ENCODE measurements at places on chromosomes 1 and 21. TPM values are rescaled to one million over a fixed set of nuclear protein-coding genes. Genes with fewer than 3 reads are reported as not detected.

DNA sequence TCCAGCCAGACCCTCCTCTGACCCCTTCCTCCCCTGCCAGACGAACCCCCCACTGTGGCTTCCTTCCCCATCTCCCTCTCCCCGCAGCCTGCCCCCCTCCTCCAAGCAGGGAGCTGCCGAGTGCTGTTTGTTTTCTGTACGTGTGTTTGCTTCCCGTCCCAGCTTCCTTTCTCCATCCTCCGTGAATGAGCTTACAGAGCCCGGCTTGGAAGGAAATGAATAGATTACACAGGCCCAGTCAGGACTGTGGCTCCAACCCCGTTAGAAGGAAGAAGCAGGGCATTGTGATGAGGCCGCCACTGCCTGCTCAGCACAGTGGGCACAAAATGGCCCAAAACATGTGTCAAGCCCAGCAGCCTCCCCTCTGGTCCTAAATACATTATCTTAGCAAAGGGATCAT, 123.2 kb downstream of the IGSF21 start:
- no peak for DNase-seq

- no peak for DNase-seq
Measured at GRCh38 chr1:179742717-179743678, at the start of gene FAM163A. FAM163A (plus strand) TSS chr1:179743291; CDS start chr1:179813098, 69,807 bp downstream.

DNA sequence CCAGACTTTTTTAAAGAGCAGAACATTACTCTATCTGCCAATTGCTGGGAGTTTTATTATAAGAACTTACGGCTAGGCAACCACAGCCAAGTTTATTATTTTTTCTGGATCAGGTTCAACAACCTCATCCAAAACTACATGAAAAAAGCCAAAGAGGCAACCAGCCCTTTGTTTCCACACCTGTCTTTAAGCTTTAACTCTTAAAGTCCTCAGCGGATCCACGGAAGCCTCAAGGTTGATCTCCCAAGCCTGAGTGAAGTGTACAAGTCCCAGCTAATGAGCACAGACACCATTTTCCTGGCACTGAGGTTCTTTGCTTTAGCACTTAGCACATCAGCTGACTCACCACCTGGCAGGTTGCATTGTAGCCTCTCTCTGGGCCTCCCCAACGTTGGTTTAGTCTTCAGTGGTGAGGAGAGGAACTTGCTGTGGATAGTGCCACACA, 143.1 kb downstream of the TGFBR3 start:
- DNase-seq, result no peak

DNA sequence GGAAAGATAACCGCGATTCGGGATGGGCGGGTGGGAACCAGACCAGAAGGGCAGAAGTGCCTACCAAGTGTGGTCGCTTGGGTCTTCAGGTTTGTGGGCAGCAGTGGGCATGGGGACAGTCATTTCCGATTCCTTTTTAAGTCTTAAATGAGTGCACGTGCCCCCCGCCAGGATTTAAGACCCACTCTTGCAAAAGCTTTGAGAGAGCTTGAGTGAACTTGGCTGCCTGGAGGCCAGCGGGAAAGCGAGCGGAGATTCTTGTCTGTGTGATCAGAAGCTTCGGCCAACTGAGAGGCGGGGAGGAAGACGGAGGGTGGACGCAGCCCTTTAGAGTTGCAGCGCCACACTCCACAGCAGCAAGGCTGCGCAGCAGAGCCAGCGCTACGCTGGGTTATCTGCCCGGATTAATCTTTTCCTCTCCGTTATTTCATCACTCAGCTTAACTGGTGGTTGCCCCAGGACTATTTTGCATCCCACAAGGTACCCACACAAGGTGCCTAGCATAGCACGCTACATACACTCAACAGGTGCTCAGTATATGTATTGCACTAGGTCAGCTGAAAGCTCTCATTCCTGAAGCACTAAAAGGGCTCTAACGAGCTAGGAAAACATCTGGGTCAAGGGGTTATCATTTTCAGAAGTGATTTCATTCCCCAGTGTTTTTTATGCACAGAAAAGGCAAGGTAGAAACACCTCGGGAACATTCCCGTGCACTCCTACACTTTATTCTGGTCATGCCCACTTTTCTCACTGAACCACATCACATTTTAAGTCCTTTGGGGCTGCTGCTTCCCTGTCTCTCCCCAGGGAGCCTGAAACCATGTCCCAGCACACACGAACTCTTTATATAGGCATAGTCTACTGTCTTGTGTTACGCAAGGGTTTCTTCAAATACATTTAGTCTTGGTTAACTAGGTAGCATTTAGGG, 1.5 kb upstream of the BATF3 start:
- peak; percentile 36 for DNase-seq

The TRAF3IP3 gene
- 0.58 TPM for polyA plus RNA-seq

The PAPPA2 gene
- 0.07 TPM for polyA plus RNA-seq

The CSTB gene
- 44.4 TPM for polyA plus RNA-seq

The ZMYND12 gene
- polyA plus RNA-seq, result 0.38 TPM

DNA sequence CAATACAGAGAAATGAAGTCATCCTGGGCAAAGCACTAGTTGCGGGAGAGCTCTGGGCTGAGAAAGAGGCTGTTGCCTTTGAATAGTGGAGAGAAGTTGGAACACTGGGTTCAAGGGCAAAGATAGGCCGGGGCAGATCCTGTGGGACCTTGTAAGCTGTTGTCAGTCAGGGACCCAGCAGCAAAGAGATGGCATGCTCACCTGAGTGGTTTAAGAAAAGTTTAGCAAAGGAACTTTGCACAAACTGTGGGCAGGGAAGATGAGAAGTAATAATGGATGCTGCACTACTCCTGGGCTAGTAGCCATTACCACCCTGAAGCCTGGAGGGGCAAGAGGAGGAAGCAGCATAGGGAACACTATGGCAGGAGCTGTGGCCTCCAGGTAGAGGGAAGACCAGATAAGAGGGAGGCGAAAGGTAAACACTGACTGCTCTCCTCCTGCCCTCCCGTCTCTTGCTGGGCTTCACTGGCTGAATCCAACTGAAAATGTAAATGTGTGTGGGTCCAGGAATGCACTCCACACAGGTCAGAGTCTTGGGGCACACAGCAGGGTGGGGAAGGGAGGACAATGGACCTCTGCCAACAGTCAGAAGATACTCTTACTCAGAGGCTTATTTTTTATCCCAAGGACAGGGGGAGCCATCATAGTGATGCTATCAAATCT, 129.2 kb downstream of the PLPP3 start:
- DNase-seq, result no peak

- no peak for DNase-seq
Measured at GRCh38 chr1:235651170-235651806, 1.7 kb upstream of the GNG4 start.

The MYOG gene
- polyA plus RNA-seq, result not detected

GRCh38 chr1:160496334-160496733, 26.7 kb downstream of the SLAMF6 start:
- DNase-seq, result no peak

The GPR37L1 gene
- 0.03 TPM for polyA plus RNA-seq

DNA sequence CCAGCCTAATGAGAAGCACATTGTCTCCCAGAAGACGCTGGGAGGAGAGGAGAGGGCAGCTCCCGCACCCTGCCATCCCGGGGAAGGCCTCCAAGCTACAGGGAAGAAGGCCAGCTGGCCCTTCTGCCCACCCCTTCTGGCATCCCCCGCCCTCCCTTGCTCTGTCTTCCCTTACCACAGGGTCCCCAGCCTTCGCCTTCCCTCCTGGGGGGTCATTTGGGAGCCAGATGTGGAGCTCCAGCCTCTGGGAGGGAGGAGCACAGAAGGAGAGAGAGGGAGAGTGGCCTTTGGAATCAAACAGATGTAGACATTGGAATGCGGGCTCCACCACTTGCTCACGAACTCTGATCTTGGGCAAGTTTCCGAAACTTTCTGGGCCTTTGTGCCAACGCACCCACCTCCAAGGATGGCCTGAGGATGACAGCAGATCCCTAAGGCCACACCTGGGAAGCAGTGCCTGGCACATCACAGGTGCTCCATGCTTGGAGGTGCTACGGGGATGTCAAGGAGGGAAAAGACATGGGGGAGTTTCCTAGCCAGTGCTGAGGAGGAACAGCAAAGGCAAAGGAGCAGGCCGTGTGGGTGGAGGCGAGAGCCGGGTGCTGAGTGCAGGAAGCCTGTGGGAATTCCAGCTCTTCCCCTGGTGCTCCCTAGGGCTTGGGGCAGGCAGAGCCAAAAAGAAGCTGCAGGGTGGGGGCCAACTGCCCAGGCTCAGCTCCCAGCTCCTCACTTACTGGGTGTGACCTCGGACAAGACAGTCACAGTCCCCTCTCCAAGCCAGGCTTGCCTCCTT, 23.1 kb upstream of the RSPO1 start:
- no peak for DNase-seq

The SELP gene
- 4.2 TPM for polyA plus RNA-seq
